ENCODE measurements at places on chromosomes 2 and 18.

GRCh38 chr2:102114851-102115497 lies 27.6 kb upstream of the IL1R1 start:
- no peak for DNase-seq

DNA sequence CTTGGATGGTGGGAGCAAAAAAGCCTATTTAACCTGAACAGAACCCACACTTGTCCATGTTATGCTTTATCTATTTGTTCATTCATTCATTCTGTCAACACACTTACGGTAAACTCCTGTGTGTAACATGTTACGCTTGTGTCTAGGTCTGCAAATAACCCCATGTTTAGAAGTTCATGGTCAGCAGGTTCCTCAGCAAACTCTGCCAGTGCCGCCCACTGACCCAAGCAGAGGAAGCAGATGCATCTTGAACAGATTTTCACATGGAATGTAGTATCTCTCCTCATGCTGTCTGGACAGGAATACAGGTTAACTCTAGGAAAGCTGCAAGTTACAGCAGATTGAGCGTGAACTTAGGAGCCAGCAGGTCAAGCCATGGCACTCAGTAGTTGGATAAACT lies 213.7 kb upstream of the COPS8 start:
- no peak for DNase-seq

DNA sequence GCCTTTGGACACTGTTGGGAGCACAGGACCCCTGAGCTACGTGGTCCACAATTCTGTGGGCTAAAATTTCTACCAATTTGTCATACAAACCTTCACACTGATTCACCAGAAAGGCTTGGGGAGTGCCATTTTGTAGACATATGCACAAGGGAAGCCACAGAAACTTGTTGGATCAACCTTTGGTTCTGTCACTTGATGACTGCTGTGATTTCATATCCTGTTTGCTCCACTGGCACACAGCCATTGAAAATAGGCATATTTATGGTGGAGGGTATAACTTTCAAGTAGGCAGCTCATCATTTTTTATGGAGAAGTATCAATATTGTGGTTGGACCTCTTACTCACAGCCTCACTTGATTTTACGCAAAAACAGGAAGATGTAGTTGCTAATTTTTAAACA lies 10.5 kb downstream of the NAPG start:
- no peak for DNase-seq

DNA sequence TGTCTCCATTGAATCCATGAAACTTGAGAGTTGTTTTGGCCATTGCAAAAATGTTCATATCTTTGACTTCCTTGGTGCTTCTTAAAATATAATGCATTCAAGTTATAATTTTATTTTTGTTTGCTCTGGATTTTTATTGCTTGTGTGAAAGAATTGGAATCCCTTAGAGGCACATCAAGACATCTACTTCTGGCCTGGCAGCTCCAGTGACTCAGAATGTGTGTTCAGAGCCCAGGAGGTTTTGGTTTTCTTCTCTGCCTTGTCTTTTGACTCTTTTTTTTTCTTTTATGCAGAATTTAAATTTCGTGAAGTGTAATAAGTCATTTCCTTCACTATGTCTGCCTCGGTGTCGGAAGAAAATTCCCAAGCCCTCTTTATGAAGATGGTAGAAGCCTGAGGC lies 180.2 kb downstream of the LTBP1 start:
- DNase-seq = peak; percentile 44

DNA sequence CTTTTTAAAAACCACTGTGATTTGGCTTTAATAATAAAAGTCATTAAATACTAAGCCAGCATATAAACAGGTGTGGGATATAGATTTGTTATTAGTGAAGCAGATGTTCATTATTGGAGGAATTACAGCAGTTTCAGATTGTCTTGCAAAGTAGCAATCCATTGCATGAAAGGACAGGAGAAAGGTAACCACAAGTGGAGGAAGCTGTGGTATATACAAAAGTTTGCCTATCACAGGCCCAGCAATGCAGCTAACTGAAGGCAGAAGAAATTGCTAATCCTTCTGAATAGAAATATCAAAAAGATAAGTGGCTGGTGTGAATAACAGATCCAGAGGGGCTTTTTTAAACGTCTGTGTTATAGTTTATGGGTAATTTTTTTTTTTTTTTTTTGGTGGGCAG lies 199.4 kb downstream of the ZNF385B start:
- DNase-seq = no peak

GRCh38 chr2:183024339-183025095 lies 13.7 kb downstream of the NCKAP1 start:
- DNase-seq = peak; percentile 56

DNA sequence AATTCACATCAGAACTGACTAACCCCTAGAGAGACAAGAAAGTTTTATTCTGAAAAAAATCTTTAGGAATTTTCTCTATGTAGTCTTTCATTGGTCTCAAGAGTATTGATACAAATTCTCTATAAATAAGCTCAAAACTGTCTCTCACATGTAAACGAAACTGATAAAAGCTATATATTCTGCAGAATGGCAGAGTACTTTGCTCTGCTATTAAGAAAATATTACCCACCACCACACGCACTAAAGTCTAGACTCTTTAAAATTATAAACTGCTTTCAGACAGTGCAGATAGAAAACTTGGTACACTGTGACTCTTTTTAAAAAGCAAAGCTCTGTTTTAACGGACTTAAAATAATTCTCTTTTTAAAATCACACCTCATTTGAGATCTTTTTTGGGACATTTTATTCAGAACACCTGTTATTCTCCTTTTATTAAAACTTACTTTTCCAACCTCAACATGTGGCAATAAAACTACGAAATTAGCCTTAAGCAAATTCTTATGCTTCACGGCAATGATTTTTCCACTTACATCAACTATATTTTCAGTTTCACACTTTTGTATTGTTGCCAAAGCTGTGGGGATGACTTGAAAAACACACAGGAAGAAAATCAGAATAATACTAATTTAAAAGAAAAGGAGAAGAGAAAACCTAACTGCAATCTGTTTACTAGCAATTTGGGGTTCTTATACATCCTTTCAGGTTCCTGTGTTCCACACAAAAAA lies 58.0 kb downstream of the CCDC88A start:
- DNase-seq = no peak

- no peak for DNase-seq
Measured at GRCh38 chr2:135037831-135038230, 9.4 kb downstream of the MAP3K19 start.

GRCh38 chr18:35923939-35924684 lies 48.4 kb upstream of the RMP24 start:
- no peak for DNase-seq

- DNase-seq = no peak
Measured at GRCh38 chr18:13284330-13285027, 65.9 kb downstream of the LDLRAD4 start.

DNA sequence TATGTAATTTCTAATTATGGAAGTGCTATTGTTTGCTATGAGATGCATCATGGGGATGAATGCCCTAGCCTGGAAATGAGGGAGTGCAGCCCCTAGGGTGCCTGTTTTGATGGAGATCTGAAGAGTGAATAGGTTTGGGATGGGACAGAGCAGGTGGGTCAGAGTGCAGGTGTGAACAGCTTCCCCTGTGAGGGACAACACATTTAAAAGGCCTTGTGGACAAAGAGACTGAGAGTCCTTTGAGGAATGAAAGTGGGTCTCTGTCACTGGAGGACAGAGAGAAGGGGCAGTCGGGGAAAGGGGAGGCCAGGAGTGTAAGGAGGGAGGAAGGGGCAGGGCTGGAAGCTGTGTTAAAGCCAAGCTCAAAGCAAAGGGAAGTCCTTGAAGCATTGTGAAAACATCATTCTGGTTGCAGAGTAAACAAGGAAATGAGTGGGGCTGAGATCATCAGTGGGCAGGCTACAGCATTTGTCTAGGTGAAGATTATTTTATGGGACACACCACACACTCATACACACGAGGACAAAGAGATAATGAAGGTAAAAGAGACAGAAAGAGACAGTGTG lies 877.6 kb downstream of the SLC4A3 start:
- no peak for DNase-seq

- DNase-seq = no peak
Measured at GRCh38 chr2:218023636-218024035, 20.8 kb upstream of the TNS1 start.

DNA sequence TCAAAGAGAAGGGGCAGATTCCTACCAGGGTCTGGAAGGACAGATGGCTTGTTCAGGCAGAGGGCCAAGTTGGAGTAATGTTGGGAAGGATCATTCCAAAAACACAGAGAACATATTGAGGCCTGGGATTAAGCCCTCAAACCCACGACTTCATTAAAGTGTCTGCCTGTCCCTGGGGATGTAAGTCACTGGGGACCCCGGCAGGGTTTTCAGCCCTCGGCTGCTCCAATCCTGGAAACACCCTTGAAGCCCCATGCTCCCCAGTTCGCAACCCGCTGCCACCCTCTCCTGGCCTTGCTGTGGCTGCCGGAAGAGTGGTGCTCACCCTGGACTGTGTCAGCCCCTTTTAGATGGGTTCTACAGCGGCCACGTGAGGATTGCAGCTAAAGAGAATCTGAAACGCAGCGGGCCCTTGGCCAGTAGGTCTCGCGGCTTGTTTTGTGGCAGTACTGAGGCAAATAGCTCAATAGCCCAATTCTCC lies 79.9 kb downstream of the EPAS1 start:
- DNase-seq = no peak

DNA sequence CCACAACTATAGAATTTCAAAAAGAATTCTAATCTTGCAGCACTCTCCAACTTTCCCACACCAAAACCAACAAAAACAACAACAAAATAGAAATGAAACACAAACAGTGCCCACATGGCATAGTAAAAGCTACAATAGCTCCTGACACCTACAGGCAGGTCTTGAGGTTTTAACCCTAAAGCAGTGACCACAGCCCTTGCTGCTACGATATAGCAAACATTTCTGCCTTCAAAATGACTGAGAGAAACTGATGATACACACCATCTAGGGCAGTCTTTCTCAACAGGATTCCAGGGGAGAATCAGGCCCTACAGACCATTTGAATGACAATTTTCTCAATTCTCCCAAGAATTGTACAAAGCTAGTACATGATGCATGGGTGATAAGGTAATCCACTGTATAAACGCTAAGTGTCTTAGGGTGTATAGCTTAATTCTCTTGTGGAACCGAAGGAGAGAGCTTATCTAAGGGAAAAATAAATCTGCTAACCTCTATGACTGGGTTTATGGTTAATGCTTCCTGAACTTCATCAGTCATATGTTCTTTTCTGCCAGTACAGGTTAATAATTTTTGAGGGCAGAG lies 46.5 kb downstream of the TRAK2 start:
- no peak for DNase-seq

- DNase-seq = no peak
Measured at GRCh38 chr2:32058130-32058529, 5.2 kb upstream of the SPAST start.

GRCh38 chr2:24438106-24438505 lies 52.9 kb upstream of the NCOA1 start:
- no peak for DNase-seq

GRCh38 chr2:162198239-162198638 lies 45.0 kb downstream of the FAP start:
- no peak for DNase-seq

GRCh38 chr2:188024811-188025210 lies 266.9 kb upstream of the GULP1 start:
- DNase-seq = no peak

DNA sequence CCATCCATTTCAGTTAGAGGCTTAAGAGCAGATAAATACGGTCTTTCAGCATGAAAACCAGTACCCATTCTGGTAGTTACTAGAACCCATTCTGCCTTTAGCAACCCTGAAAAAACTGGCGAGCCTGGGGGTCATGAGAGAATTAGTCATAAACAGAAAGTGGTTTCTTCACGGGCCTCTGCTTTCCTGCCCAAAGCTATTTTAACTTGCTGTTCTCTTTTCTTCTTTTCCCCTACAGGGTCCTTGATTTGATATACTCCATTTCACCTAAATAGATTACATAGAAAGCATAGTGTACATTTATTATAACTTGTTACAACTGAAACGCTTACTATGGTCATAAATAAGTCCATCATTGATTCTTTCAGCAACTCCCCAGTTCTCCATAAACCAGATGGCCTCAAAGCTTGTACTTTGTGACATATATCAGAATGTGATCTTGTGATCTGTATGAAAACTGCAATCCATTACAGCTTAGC lies 48.3 kb downstream of the WDFY1 start:
- no peak for DNase-seq
